ENCODE measurements at places on chromosomes 16 and 17. TPM values are rescaled to one million over a fixed set of nuclear protein-coding genes. Genes with fewer than 3 reads are reported as not detected.

DNA sequence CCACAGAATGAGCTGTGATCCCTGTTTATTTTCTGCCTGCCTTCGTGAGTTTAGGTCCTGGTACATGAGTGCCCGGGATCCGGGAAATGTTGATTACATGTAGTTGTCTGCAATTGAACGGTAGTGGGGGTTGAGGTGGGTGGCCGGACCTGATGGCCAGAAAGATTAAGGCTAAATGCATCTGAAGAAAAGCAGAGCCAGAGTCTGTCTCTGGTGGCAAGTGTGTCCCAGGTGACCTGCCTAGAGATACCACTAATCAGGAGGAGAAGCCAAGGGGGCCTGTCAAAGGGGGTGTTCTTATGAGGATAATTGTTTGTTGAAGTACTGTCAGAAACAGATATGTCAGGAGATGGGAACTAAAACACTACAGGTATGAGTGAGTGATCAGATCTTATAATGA lies 154.0 kb upstream of the ASIC2 start:
- no peak for DNase-seq

DNA sequence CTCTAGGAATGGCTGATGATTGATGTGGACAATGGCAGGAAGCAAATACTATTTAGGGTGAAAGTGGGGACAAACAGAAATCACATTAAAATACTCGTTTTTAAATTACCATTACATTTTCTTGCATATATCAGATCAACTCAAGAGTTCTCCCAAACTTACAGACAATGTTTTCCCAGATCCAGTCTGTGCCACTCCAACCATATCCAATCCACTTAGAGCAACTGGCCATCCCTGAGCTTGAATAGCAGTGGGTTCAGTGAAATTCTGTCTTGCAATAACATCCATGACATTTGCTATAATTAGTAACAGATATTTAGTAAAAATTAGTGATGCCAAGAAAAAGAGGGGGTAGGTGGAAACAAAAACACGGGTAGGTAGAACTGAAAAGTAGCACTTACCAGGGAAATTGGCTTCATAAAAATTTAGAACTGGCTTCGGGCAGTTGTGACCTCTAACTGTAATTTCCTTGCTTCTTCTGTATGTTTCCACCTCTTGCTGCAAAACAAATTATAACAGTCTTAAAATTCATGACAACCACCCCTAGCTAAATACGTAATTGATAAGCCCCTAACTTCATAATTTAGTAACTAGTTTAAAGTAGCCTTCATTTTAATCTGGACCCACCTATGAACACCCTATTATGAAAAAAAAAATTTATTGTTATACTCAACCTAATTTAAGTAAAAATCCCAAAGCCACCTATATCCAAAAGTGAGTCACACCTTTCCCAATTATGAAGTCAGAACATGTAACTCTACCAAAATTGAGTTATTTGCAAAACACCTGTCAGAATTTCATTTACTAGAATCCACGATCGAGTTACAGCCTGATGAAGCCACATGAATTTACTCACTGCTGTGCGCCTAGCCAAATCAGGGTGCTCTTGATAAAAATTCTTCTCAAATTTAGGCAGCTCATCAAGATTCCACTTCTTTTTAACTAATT lies 2.0 kb downstream of the DDX5 start:
- no peak for DNase-seq

DNA sequence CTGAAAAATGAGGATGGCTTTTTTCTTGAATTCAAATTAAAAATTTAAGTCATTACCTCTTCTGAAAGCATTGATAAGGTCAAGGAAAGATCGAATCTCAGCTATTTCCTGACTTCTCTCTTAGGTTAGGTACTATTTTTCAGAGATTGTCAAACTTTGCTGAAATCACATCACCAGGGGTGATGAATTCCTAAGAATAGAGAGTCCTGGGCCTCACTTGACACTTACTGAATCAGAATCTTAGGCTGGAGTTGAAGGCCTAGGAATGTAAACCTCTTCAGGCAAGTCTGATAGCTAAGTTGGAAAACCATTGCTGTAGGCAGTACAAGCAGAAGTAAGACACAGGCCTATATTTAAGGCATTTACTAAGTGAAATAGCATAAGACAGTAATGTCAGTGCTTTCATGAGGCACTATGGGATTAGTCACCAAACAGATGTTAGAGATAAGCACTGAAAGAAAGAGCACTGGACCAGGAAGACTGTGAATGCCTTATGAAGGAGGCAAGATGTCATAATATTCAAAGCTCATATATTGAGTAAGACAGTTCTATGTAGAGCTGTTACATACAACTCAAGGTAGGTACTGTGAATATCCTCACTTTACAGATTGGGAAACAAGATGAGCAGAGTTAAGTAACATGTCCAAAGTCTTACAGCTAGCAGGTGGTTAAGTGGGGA lies 21.5 kb downstream of the DCAF7 start:
- no peak for DNase-seq

DNA sequence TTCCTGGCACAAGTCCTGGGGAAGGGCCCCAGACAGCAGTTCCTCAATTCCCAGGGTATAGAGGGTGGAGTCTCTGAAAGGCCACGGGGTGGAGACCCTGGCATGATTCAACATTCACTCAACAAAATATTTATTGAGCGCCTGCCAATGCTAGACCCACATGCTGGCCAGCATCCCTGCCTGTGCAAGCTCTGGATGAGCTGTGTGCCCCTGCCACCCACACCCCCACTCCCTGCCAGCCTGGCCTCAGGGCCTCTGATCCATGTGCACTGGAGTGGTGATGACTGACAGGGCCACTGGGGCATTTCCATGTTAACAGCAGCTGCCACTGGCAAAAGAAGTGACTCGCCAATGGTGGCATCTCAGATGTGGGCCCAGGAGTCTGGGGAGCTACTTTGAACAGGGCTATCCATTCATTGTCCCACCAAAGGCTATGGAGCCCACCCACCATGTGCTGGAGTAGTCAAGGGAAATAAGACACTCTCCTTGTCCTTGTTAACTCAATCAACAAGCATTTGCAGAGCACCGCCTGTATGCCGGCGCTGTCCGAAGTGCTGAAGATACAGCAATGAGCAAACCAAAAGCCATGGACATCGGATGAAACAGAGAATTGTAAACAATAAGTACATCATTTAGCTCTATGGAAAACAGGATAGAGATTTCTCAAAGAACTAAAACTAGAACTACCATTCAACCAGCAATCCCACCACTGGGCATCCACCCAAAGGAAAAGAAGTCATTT lies 3.0 kb upstream of the PRSS22 start:
- no peak for DNase-seq

GRCh38 chr17:56936697-56937322 lies 23.0 kb upstream of the TRIM25 start:
- no peak for DNase-seq

- DNase-seq, result no peak
Observed at GRCh38 chr17:40561871-40562611, 3.2 kb downstream of the CCR7 start.

GRCh38 chr17:8542599-8543502 lies 87.7 kb downstream of the MYH10 start:
- DNase-seq, result no peak

GRCh38 chr17:19343256-19343630 lies 19.3 kb downstream of the B9D1 start:
- DNase-seq, result no peak

DNA sequence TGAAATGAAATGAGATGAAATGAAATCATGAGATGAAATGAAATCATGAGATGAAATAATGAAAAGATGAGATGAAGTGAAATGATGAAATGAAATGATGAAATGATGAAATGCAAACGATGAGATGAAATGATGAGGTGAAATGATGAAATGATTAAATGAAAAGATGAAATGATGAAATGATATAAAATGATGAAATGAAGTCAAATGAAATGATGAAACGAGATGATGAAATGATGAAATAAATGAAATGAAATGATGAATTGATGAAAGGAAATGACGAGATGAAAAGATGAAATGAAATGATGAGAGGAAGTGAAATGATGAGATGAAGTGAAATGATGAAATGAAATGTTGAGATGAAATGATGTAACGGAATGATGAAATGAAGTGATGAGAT lies 595.6 kb downstream of the TP53TG3F start:
- DNase-seq, result no peak

DNA sequence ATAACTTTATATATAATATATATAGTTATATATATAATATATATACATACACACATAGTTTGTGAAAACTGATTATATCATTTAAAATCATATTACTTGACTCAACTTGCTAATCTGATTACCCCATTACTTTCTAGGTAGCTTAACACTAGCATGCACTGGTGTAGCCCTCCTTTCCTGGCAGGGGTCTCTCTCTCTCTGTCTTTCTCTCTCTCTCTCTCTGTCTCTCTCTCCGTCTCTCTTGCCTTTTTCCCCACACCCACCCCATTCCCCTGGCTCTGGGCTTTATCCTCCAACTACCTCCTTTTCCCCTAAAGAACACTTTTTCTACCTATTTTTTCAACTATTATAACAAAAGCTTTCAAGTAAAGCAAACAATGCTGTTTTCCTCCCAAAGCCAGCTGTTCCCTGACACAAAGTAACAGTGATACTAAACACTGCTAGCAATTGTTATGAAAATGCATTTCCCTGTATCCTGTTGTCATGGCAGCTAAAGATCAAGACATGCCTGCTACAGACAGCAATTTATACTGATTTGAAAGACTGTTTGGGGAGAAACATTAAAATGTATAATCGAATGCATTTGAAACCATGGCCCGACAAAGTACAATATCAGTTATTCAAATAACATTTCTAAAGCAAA lies 89.4 kb downstream of the CHD9NB start:
- no peak for DNase-seq

DNA sequence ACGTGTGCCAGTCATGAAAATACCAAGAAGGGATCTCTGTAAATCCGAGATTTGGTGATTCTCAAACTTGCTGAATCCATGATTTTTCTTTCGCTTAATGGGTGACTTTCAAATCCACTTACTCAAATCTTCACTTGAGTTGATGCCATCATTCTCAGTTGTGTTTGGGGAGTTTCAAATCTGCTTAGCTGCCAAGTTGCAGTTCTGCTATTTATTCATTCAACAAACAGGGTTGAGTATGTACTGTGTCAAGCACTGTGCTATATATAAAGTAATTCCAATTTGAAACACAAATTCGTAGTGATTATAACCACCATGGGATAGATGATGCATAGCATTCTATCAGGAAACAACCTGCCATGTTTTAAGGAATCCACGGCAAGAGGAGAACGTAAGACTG lies 394.3 kb downstream of the CDH13 start:
- DNase-seq, result no peak

DNA sequence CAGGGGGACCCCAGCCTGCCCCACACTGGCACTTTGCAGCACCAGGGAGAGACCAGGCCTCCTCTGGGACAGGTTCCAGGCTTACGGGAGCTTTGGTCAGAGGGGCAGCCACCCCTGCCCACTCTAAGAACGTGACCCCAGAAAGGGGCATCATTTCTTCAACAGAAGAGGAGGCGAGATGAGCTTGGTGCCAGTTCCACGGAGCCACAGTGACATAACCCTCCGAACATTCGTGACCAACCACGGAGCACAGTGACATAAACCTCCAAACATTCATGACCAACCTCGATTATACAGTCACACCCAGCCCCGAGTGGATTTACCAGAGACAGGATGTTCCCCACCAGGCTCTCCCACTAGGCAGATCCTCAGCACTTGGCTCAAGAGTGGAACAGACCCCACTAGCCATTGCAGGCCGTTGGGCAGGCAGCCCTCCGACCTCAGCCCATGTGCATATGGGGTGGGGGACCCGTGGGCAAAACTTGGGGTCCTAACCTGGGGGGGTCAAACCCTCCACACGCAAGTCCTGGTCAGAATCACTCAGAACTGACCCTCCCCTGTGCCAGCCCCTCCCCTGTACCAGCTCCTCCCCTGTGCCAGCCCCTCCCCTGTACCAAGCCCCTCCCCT lies 112.9 kb downstream of the METRNL start:
- peak; percentile 42 for DNase-seq

GRCh38 chr16:21162661-21163151 lies 4.2 kb downstream of the LDAF1 start:
- DNase-seq, result peak; percentile 49

DNA sequence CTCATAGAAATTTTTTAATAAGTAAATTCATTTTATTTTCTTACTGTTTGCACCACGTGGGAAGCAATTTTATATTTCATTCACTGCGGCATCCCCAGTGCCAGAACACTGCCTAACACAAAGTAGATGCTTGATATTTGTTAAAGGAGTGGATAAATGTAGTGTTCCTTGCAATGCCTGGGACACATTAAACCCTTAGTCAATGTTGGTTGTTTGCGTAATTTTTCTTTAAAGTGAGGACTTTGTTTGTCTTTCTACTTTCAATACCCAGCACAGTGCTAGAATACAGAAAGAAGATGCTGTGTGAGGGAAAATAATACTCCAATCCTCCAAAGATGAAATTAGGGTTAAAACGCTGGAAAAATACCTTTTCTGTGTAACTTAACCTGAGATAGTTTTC lies 299.3 kb downstream of the MAP2K6 start:
- DNase-seq, result no peak

- DNase-seq, result no peak
Observed at GRCh38 chr17:4941319-4941610, 1.2 kb downstream of the RNF167 start.

DNA sequence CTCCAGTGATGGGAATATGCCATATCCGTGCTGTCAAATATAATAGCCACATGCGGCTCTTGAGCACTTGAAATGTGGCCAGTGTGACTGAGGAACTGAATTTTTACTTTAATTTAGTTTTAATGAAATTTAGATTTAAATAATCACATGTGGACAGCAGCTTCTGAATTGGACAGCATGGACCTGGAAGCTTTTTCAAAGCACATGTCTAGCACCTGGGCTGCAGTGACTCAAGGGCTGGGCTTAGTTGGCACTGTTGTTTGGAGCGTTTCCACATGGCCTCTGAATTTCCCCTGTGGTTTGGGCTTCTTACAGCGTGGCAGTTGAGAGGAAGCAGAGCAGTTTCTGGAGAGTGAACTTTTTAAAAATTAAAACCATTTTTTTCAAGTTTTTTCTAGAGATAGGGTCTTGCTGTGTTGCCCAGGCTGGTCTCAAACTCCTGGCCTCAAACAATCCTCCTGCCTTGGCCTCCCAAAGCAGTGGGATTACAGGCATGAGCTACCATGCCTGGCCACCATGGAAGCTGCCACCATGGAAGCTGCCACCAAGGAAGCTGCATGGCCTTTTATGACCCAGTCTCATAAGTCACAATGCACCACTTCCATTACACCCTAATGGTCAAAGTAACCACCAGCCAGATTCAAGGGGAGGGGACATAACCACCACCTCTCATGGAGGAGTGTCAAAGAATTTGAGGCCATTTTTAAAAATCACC lies 6.7 kb upstream of the TOB1 start:
- no peak for DNase-seq

GRCh38 chr16:725463-726187 lies 618 bp downstream of the CCDC78 start:
- no peak for DNase-seq

GRCh38 chr17:62865586-62865985 lies 57.5 kb upstream of the MARCHF10 start:
- no peak for DNase-seq

- DNase-seq, result no peak
Observed at GRCh38 chr17:27906623-27907022, 13.5 kb upstream of the LYRM9 start.

Gene HBZ
- total RNA-seq, result not detected

Gene TBX6
- total RNA-seq, result 8.9 TPM

Gene MMP28
- 23.5 TPM for total RNA-seq

Gene IRX5
- total RNA-seq, result 0.42 TPM

Gene TMEM100
- 8.4 TPM for total RNA-seq

Gene TEKT1
- total RNA-seq, result not detected

Gene TMC8
- total RNA-seq, result 18.2 TPM

Gene IGF2BP1
- not detected for total RNA-seq

Gene CLEC10A
- total RNA-seq, result 5.1 TPM

Gene APOBR
- 11.0 TPM for total RNA-seq

Gene UBFD1
- 51.3 TPM for total RNA-seq

Gene RPL27
- 1,133 TPM for total RNA-seq

Gene ALDH3A1
- 1.2 TPM for total RNA-seq

Gene PRAC2
- not detected for total RNA-seq
